GM12864 (cell line): ENCODE measurements at places on chromosomes 13 and 19.

- DNase-seq: no peak
Observed at GRCh38 chr19:33890569-33890968, 93.9 kb downstream of the KCTD15 start.

DNA sequence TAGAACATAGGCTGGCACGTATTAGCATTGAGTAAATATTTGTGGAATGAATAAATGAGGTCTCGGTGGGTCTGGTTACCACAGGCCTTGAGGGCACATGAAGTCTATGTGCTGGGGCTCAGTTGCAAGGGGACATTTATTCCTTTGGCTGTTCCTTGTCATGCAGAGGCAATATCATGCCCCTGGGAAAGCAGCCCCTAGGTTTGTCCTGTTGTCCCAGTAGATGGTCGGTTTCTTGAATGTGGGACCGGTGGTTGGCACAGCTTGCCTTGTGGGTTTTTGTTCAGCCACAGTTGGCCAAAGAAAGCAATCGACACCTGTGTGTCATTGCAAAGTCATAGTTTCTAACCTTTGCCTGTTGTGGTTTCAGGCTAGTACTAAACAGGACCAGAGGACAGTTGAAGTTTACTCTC lies 24.7 kb upstream of the GPR183 start:
- DNase-seq: no peak

- no peak for DNase-seq
Observed at GRCh38 chr19:57566396-57567265, 7.0 kb upstream of the ZNF550 start.

DNA sequence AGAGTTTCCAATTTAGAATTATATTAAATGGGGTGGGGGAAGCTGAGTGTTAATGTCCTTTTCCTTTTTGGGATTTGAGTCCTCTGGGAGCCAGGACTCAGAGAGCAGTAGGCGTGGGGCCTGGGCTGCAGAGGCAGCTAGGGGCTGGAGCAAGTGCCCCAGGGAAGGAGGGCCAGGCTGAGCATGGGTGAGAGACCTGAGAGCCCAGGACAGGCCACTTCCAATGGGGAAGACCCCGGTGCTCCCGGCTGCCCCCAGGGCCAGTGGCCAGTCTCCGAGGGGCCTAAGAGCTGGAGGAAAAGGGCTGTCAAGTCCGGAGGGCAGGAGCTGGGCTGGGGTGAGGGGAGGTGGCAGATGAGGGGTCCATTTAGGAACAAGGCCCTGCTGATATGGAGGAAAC lies 371.5 kb downstream of the ZNF536 start:
- no peak for DNase-seq

DNA sequence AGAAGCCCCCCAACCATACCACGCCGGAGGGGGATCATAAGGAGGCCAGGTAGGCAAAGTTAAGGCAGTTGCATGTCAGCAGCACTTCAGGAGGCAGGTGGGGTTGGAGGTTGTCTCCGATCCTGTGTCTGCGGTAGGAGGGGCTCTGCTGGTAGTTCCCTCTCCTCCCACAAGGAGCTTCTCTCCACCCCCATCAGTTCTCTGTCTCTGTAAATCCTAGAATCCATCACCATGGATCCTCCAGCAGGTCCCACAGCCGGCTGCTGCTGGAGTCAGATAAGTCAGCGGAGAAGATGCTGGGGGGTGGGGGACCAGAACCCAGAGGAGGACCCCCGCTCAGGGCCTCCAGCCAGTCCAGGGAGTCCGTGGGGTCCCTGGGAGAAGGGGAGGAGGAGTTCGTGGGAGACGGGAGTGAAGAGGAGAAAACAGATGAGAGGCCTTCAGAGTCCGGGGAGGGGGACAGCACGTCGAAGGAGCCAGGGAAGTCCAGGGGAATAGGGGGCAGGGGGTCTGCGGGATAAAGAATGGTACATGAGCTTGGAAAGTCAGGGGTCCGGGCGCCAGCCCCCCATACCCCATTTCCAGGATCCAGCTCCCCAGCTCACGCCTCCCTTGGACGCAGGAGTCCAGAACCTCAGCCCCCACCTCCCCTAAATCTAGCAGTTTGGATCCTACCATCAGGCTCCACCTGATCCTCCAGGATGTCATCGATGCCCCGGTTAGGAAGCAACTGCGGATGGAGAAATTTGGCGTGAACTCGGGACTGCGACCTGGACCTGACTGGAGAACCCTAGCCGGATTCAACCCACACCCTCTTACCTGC lies 6.3 kb downstream of the MAMSTR start:
- no peak for DNase-seq
